ENCODE measurements at places on chromosomes 2 and 18. TPM values are rescaled to one million over a fixed set of nuclear protein-coding genes. Genes with fewer than 3 reads are reported as not detected.

GRCh38 chr2:63893163-63893562 is 51.5 kb downstream of the UGP2 start:
- no peak for DNase-seq

- no peak for DNase-seq
Measured at GRCh38 chr18:59912007-59912550, 12.3 kb downstream of the PMAIP1 start.

Gene ACVR2A
- 27.6 TPM for polyA plus RNA-seq

Gene UCN
- polyA plus RNA-seq = 2.5 TPM

Gene QPCT
- polyA plus RNA-seq = 8.4 TPM

Gene INPP5D
- 8.9 TPM for polyA plus RNA-seq

Data from hindlimb muscle (tissue), 1 donor.